ENCODE measurements at places on chromosomes 3 and 15.

- no peak for DNase-seq
These were observed 330.9 kb downstream of the ERC2 start for GRCh38 chr3:56137415-56137814.

DNA sequence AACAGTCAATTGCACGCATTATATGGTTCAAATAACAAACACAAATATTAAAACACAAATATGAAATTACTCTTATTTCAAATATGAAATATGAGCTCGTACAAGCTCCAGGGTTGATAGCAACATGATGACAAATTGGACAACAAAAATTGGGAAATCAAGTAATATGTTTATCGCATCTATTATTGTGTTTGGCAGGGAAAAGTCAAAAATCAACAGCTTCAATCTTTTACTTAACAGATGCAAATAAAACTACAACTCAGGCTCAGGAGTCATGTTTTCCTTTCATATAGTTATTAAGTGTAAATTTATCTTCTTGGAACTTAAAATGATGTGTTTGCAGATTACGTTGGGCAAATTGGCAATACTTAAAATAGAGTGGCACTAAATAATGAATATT, 41.4 kb downstream of the ZPLD1 start:
- DNase-seq, result no peak

- no peak for DNase-seq
These were observed 126.9 kb downstream of the THRB start for GRCh38 chr3:24367664-24368264.

DNA sequence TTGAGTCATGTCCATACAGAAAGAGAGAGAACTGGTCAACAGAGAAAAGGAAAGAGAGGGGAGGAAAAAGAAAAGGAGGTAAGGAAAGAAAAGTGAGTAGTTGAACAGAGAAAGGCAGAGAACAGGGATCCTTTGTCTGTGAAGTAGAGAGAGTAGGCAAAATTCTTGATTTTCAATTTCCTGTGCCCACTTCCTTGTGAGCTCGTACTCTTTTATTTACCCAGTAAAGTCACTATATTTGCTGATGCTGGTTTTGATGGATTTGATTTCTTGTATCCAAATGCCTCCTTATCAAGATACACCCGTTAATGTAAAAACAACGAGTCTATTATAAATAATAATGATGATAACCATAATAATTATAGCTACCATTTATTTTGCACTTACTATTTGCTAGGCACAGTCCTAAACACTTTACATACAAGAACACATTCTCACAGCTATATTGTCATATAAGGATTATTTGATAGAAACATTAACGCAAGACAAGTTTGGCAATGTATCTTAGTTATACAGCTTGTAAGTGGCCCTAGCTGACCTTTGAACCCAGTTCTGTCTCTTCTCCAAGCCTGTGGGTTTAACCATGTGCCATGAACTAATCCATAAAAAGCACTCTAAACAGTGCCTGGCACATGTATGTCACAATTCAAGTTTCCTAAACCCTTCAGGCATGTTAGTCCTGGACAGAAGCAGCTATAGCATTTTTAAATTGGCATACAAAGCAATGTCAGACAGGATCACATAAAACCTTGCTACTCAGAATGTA, 6.7 kb upstream of the P2RY1 start:
- no peak for DNase-seq

GRCh38 chr15:90586948-90587347, 57.2 kb downstream of the CRTC3 start:
- DNase-seq, result no peak

DNA sequence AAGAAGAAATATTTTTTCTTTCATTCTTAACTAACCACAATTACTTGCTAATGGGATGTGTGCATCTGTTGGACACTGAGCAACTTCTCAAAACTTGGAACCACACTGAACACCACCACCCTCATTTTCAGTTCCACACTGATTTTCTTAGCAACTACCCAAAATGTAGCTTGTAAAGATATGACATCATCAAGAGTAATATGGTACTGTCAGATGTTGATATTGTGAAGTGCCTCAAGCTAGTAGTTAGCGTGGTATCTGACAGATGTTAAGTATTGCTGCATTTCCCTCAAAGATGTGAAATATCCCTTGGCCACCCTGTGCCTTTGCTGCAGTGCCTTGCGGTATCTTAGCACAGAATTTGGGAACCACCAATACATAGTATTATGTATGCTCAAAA, 9.3 kb downstream of the RFTN1 start:
- no peak for DNase-seq

GRCh38 chr3:149895339-149895738, 75.4 kb downstream of the PFN2 start:
- DNase-seq, result no peak

GRCh38 chr3:188283347-188283746, 129.4 kb downstream of the LPP start:
- no peak for DNase-seq

- DNase-seq, result no peak
These were observed 469.6 kb upstream of the PPP2R3A start for GRCh38 chr3:135495891-135496290.

- no peak for DNase-seq
These were observed 47.5 kb downstream of the MYH15 start for GRCh38 chr3:108462899-108463298.

- DNase-seq, result no peak
These were observed 150.2 kb upstream of the MLF1 start for GRCh38 chr3:158420654-158421396.

- no peak for DNase-seq
These were observed 224.2 kb downstream of the P3H2 start for GRCh38 chr3:189896533-189896932.

GRCh38 chr3:48561045-48561736, 2.4 kb downstream of the UCN2 start:
- no peak for DNase-seq

DNA sequence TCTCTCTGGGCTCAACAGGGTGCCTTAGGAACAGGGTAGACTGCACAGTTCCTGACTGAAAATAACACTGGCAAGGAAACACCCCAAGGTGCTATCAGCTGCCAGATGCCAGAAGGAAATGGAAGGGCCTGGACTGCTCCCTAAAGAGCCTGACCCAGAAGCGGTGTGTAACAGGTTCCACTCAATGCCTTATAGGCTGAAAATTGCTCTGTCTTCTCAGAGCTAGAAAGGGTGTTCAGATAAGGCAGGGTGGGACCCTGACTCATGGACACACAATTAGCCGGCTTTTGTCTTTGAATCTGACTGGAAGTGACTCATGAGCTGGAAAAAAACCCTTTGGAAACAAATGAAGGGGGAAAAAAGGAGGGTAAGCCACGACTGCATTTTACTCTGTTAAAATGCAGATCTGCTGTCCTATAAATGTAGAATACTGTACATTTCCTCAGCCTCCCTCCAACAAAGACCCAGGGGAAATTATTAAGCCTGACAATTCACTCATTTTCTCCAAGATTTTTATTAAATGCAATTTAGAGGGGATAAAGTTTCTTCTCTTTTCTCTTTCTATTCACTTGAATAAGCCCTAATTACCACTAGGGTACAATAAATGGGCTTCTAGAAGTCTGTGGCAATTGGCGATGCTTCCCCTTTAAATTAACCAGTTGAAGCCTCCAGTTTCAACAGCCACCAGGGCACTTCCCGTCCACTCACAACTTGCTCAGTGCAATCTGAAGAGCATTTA, 160.2 kb upstream of the TBL1XR1 start:
- DNase-seq, result no peak

- DNase-seq, result no peak
These were observed 20.8 kb upstream of the ALAS1 start for GRCh38 chr3:52176951-52177700.

DNA sequence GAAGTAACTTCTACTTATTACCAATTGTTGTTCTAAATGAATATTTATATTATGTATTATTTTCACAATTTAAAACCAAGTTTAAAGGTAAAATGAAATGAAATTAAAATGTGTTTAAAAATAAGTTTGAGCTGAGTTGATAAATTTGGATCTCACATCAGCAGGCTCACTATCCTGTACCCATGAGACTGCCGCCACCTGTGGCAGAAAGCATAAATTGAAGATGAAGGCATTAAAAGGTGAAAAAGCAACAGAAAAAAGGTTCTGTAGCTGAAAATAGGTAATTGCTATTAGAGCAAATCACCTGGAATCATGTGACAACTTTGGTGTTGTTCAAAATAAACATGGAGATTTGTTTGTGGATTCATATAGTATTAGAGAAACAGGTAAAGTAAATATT, 133.0 kb upstream of the CADM2 start:
- no peak for DNase-seq

- no peak for DNase-seq
These were observed 7.6 kb downstream of the IL17RD start for GRCh38 chr3:57157545-57157944.

- DNase-seq, result no peak
These were observed 86.1 kb upstream of the NTRK3 start for GRCh38 chr15:88342666-88343065.

- no peak for DNase-seq
These were observed 51.0 kb downstream of the ZDHHC19 start for GRCh38 chr3:196159952-196160804.

DNA sequence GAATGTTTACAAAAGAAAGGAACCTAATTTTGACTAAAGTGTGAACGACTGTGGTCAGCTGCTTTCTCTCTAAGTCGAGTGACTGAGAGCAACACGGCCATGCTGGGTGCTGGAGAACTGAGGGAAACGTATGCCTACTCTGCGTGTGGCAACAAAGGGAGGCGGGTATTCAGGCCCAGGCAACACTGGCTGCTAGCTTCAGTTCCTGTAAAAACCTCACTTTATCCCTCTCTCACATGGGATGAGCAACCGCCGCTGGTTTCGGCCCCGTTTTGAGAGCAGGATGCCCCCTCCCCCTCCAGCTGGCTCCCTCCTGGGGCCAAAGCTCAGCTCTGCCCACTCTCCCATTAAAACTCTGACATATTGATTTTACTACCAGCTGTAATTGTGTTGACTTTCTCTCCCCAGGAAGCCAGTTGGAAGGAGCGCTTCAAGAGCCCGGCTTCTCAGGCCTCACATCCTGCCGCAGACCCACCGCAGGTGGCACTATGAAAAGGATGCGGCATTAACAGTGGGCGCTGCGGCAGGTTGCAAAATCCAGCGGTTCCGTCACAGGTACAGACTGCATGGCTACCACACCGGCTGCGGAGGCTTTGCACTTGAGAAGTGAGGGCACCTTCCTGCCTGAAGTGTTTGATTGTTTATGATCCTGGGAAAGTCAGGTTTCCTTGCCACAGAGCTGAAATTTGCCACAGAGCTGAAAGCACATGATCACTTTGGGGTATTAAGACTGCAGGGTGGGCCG, 12.7 kb downstream of the PLXND1 start:
- DNase-seq, result no peak

Data from NCI-H446 treated with DMSO at 0.1 percent for 48 hours (cell line).